ENCODE measurements at places on chromosomes 16 and 17.

DNA sequence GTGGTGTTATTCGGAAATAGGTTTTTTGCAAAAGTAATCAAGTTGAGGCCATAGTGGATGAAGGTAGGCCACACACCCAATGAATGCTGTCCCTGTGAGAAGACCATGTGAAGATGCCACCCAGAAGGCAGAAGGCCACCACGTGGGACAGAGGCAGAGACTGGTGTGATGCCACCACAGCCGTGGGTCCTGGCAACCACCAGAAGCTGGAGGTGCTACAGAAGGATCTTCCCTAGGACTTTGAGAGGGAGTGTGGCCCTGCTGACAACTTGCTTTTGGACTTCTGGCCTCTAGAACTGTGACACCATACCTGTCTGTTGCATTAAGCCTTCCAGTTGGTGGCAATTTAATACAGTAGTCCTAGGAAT, 49.3 kb downstream of the RMI2 start:
- no peak for DNase-seq

GRCh38 chr17:47165137-47165536, 24.0 kb downstream of the CDC27 start:
- no peak for DNase-seq

DNA sequence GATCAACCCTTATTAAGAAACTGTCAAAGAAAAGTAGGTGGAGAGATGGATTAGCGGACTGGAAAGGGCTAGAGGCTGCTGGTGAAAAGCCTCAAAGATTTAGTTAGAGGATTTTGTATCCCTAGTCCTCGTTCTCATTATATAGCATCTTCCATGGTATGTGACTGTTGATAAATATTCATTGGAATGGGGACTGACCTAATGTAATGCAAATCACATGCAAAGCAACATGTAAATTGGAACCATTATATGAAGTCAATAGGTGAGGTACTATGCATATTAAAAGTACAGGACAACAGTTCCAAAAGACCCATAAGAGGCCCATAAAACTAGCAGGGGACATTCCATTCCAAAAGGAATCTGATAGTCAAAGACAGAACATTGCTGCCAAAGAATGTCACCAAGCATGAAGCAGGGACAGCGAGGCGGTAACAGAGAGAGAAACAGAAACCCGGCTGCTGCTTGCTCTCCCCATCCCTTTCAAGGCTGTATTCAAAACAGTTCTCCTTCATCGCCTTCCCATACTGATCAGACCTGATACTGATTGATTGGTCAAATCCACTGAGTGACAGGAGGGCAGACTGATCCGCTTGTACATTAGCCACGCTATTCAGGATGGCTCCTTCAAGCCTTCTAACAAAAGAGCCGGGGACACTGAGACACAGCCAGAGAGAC, 44.5 kb downstream of the SOX9 start:
- DNase-seq, result no peak

- DNase-seq, result no peak
Observed at GRCh38 chr16:354971-355461, 2.5 kb upstream of the AXIN1 start.

DNA sequence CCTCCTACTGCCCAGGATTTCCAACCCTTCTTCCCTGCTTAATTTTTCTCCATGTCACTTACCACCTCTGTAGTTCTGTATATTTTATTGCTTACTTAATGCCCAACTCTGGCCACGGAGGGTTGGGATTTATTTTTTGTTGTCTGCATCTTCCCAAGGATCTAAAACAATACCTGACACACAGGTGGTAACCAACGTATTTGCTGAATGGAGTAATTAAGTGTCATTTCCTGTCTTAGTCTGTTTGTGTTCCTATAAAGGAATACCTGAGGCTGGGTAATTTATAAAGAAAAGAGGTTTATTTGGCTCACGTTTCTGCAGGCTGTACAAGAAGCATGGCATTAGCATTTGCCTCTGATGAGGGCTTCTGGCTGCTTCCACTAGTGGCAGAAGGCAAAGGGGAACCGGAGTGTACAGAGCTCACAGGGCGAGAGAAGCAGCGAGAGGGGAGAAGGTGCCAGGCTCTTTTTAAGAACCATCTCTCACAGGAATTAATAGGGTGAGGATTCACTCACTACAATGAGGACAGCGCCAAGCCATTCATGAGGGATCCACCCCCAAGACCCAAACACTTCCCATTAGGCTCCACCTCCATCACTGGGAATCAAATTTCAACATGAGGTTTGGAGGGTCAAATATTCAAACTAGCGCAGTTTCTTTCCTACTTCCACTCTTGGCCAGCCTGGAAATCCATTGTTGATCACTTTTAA, 44.8 kb downstream of the ERN1 start:
- no peak for DNase-seq

Data from activated CD8-positive, alpha-beta memory T cell treated with anti-CD3 and anti-CD28 coated beads for 4 hours (primary cell).